ENCODE measurements at places on chromosomes 2 and 18.

- no peak for DNase-seq
Measured at GRCh38 chr2:134087371-134087921, 166.4 kb upstream of the MGAT5 start.

DNA sequence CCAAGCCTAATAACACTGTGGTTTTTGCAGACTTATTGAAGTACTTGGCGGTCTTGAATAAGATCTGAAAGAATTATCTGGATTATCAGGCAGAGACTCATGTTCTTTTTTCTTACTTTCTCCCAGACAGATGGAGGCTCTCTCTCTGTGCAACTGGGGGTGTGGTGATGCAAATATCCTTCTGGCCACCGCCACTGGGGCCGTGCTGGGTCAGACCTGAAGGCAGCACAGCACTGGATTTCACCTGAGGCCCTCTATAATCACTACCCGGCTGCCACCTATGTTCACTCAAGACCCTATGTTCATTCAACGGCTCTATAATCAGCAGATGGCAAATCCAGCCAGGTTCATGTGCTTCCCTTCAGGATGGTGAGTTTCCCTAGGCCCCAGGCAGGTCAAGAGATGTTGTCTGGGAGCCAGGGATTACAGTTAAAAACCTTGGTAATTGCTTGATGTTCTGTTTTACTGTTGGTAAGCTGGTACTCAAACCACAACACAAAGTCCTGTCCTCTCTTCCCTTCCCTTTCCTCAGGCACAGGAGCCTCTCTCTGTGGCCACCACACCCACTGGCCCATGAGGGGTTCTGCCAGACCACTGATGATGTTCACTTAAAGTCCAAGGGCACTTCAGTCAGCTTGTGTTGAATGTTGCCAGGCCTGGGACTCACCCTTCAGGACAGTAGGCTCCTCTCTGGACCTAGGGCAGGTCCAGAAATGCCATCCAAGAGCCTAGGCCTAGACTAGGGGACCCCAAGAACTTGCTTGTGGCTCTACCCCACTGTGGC is 205.3 kb upstream of the GCFC2 start:
- no peak for DNase-seq

- peak; percentile 22 for DNase-seq
Measured at GRCh38 chr2:231181860-231182512, 16.4 kb upstream of the ARMC9 start.

DNA sequence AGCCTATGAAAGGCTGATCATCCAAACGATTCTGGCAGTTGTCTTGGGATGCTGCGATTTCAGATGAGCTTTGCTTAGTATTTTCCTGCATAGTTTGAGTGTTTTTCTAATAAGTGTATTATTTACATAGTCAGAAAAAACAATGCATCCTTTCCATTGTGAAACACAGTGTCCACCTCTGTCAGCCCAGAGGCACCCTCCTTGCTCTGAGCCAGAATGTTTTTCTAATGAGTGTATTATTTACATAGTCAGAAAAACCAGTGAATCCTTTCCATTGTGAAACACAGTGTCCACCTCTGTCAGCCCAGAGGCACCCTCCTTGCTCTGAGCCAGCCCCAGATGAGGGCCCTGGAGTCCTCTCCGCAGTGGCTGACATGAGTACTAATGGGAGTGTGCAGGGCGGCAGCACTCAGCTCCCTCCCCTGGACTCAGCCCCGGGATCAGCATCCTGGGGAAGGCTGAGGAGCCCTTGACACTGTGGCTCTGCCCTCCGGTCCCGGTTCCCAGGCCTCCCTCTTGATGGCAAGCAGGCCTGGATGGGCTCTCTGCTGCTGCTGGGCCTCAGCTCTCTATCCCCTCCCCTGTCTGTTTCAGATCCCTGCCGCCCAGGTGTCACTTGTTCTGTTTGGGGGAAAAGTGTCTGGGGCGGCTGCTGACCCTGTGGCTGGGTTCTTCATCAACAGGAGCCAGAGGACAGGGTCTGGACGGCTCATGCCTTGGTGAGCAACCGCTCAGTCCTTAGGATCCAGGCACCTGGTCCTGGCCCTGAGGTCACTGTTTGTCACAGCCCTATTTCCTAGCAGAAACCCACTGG is 5.9 kb downstream of the MFSD2B start:
- no peak for DNase-seq

DNA sequence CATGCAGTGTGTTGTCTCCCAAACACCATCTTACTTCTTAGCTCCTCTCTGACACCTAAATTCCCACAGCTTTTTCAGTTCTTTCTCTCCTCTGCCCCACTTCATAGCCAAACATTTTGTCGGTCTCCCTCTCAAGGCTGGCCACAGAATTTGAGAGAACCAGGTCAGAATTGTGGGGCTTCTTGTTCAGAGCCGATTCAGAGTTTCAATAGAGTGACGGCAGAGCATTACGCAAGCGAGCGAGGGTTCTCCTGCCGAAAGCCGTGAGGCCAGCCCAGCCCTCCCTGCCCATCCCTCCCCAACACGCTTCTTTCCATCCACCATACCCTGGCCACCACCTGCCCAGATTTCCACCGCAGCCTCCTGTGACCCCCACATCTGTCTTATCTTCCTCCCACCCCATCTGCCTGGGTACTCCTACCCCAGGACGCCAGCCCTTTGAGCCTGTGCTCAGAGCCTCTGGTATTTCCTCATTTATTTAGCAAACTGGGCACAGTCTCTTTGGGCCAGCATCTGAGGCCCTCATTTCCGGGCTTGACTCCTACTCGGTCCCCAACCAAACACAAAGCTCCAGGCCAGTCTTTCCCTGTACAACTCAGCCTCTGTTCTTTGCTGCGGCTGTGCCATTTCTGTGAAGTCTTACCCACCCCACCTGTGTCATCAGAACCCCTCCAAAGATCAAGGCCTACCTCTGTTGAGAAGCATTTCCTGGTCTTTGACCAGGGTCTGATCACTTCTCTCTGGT is 70.0 kb upstream of the MAP4K4 start:
- DNase-seq, result no peak

DNA sequence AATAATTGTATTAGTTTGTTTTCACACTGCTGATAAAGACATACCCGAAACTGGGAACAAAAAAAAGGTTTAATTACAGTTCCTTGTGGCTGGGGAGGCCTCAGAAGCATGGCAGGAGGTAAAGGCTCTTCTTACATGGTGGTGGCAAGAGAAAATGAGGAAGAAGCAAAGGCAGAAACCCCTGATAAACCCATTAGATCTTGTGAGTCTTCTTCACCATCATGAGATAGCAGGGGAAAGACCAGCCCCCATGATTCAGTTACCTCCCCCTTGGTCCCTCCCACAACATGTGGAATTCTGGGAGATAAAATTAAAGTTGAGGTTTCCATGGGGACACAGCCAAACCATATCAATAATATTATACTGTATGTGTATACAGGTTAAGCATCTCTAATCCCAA is 73.3 kb upstream of the CABLES1 start:
- no peak for DNase-seq

DNA sequence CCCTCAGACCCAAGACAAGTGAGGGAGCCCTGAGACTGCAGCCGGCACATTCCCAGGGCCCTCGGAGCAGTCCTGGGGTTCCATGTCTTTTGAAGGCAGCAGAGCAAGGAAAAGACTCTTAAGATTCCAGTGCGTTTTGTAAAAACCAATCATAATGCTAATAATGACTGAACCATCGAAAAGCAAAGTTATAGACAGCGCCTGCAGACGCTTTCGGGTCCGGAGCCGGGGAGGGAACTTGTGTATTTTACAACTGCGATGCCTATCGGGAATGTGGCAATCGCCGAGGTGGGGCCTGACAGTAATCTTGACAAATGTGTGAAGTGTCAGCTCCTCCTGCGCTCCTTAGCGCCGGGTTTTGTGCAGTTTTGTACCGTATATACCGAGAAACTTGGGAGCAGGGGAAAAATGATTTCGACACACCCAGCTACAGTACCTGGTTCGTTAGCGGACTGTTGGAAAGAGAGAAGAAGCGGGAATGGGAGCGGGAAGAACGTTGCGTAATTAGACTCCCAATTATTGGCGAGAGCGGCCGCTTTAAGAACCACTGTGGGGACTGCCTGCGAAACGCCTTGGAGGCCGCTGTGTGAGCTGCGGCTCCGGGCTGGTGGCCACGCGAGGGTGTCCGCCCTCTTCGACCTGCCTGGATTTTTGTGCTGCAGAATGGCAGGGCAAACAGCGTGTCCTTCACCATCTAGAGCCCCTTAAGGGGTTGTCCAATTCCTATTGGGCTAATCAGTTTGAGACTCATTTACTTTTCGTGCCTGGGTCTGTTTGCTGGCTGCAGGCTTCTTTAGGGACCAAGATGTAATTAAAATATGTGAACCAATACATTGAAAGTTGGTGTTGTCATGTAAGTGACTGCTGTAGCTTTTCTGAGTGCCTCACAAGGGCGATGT is 2.4 kb downstream of the EPAS1 start:
- DNase-seq, result no peak

DNA sequence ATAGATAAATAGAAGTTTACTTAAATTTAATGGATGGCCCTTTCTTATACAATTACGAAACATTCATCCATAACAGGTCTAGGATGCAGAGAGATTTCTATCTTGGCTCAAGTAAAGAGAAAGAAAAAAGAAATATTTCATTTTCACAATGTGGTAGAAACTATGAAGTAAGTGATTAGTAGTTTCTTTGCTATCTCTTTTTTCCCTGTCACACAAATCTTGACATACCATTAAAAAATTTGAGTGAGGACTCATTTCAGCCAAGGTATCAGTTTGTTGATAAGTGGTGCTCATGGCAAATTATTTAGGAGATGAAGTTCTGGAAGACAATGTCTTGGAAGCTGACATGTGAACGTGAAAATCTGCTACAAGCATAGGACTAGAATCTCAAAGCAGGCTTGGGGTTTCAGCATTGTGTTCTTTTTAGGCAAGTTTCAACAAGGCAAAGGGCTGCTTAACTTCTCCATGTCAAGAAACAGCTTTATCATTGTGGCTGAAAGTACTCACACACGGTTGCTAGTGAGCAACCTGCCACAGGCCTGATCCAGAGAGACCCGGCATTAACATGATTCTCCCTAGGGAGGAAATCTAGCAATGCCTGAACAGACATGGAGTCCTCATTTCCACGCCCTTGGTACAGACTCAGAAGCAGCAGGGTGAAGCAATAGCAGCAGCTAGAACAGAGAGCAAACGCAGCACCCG is 414.6 kb downstream of the DLGAP1 start:
- DNase-seq, result no peak

- peak; percentile 42 for DNase-seq
Measured at GRCh38 chr2:126527836-126528490, 128.0 kb upstream of the GYPC start.

All from natural killer cell (primary cell).